ENCODE measurements at places on chromosomes 5 and 9. TPM values are rescaled to one million over a fixed set of nuclear protein-coding genes. Genes with fewer than 3 reads are reported as not detected.

DMRT3 gene
- polyA plus RNA-seq: not detected

SMARCA2 gene
- 54.3 TPM for polyA plus RNA-seq

GABRA1 gene
- polyA plus RNA-seq: not detected

FAM153A gene
- polyA plus RNA-seq: 1.6 TPM

MCC gene
- polyA plus RNA-seq: 2.4 TPM

NEURL1B gene
- 5.4 TPM for polyA plus RNA-seq

ARL14EPL gene
- polyA plus RNA-seq: not detected

PCDHA6 gene
- 0.80 TPM for polyA plus RNA-seq

IL3 gene
- polyA plus RNA-seq: not detected
